ENCODE measurements at places on chromosomes 1 and 21.

- no peak for DNase-seq
Observed at GRCh38 chr1:185824106-185824505, 89.9 kb downstream of the HMCN1 start.

GRCh38 chr1:85379203-85380136, 85.5 kb downstream of the DDAH1 start:
- no peak for DNase-seq

DNA sequence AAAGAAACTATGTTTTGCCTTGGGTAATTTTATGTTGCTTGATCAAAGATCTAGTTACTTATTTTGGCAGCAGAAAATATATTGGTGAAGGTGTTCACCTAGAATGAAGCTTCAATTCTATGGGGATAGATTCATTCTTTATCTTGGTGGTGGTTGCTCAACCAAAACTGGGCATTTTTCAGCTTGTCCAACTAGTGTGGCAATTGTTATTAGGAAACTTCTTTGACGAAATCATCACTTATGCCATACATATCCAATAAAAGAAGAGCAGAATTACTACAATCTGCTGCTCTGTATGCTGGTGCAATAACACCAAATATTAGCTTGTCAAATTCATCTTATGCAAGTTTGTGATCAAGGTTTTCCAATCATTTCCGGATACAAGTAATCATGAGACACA, 26.8 kb upstream of the TMPRSS15 start:
- no peak for DNase-seq

GRCh38 chr1:214259353-214259977, 21.5 kb upstream of the SMYD2 start:
- DNase-seq = peak; percentile 77

Measured in dermis microvascular lymphatic vessel endothelial cell (primary cell).